Stimulated activated CD4-positive, alpha-beta T cell treated with anti-CD3 and anti-CD28 coated beads, Interleukin-1b, Interleukin-23, amount 100 ng/mL, for 1 hour (primary cell): ENCODE measurements at places on chromosomes 11 and 22.
A peak's percentile ranks its signal among the peaks of the same experiment; 100 is the strongest.

DNA sequence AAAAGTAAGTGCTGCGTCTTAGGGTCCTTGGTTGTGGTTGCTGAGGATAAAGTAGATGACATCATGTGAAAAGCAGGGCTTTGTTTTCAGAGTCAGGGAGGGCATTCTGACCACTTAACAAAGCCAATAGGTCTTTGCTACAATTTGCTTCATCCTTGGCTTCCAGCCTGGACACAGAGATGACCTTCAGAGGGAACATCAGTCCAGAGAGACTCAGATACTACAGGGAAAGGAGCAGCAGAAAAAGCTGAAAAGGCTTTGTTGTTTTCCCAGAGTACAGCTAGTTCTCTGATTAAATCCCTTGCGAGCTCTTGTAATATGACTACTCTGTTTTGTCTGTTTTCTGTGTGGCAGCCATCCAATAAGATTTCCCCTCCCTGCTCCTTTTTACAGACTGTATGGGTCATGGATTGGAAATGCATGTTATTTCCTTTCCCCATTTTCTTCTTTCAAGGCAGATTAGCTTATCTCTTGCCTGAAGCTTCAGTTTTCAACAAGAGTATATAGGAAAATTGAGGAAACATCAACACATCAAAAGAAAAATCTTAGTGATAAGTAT is 31.9 kb downstream of the ATG13 start:
- DNase-seq, result no peak

- DNase-seq, result no peak
These were observed 35.4 kb downstream of the NXPE2 start for GRCh38 chr11:114713756-114714155.

DNA sequence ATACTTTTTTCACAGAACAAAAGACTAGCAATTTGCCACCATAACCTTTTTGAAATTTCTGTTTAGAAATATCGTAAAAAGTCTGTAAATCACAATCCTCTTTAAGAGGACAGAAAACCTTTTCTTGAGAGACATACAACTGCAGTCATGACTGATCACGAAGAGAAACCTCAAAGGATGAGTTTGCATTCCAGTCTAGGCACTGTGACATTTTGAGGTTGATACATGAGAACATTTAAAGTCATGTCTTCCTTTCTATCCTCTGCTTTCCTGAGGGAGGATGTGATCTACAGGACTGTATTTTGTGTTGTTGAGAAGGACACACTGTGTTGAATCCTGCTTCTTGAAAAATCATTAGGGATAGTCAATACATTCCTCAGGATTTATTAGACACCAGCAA is 476.7 kb upstream of the CCDC179 start:
- no peak for DNase-seq

GRCh38 chr11:109667719-109668118 is 245.7 kb downstream of the C11orf87 start:
- no peak for DNase-seq

- no peak for DNase-seq
These were observed 89.5 kb upstream of the DDI1 start for GRCh38 chr11:103946793-103947545.

DNA sequence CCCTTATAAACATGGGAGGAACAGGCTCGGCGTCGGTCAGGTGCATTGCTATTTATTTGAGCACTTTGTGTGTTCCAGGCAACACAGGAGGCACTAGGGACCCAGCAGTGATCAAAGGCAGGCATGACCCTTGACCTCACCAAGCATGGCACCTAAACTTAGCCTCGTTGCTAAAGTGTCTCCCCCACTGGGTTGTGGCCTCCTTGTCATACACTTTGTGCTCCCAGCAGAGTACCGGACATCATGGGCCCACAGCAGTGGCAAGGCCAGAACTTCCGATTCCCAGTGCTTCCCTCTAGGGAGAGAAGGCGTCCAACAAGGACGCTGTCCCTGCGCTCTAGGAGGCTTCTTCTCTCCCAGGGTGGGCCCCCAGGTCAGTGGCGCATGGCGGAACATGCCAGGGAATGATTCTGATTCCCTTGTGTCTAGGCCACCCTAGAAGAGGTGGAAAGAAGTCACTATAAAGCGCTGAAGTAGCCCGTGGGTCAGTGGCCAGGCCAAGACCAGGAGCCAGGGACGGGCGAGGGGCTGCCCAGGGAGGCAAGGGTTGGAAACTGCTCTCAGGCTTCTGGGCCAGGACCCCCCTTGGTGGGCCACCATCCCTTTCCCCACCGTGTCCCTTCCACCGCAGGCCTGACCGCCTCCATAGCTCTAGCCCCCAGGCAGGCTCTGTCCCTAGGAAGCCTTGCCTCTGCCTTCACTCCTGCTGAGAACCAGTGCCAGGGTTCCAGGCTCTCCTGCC is 19.7 kb downstream of the TOM1 start:
- DNase-seq, result no peak

- DNase-seq, result peak; percentile 7
These were observed 67.7 kb downstream of the BCL2L13 start for GRCh38 chr22:17705951-17706900.

- DNase-seq, result no peak
These were observed 2.3 kb upstream of the ALKBH8 start for GRCh38 chr11:107567739-107568335.

- DNase-seq, result no peak
These were observed 1850.2 kb upstream of the RAG2 start for GRCh38 chr11:38448284-38448683.

DNA sequence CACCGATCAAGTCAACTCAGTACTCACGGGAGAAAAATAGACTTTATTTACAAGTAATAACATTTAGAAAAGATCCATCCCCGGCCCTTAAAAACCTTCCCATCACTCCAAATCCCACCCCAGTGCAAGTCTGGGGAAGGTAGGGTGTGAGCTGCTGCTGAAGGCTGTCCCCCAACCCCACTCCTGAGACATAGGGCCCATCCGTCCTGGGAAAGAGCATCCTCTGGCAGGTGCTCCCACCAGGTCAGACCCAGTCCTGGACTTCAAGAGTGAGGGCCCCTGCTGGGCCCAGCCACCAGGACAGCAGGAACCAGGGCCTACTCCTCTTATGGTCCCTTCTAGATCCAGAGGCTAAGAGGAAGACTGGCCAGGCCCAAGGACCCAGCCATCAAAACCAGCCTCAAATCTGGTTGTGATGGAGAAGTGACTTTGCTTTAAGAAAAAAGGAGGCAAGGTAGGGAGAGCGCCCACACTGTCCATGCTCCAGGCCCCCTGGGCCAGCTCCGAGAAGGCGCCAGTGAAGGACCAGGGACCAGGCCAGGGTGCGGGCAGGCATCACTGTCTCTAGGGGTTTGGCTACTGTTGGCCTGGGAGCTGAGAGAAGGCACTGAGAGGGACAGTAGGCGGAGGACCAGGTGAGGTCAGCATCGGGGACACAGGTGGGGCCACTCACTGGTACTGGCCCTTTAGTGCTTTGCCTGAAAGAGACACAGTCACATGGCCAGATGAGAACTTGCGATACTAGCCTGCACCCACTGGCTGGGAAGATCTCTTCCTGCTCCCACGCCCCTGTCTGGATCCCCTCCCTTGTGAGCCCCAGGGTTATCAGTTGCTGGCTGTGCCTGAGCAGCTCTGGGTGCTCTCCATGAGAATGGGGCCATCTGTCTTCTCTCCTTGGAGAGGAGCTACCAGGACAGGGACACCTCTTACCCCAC is 4.4 kb downstream of the IL18BP start:
- no peak for DNase-seq

DNA sequence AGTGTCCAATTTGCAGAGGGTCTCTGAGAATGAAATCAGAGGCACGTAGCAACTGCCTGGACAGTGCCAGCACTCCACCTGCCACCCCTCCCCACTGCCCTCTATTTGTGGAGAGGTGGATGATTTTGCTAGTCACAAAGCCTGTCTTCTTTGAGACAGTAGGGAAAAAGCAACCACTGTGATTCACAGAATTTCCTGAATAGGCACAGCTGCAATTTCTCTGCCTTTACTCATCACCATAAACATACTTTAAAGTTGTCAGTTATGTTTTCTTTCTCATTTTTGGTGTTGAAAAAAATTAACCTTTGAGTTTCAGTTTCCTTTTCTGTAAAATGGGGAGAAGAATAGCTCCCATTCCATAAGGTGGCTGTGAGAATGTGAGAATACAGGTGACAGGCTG is 134.3 kb downstream of the TEAD1 start:
- DNase-seq, result no peak

DNA sequence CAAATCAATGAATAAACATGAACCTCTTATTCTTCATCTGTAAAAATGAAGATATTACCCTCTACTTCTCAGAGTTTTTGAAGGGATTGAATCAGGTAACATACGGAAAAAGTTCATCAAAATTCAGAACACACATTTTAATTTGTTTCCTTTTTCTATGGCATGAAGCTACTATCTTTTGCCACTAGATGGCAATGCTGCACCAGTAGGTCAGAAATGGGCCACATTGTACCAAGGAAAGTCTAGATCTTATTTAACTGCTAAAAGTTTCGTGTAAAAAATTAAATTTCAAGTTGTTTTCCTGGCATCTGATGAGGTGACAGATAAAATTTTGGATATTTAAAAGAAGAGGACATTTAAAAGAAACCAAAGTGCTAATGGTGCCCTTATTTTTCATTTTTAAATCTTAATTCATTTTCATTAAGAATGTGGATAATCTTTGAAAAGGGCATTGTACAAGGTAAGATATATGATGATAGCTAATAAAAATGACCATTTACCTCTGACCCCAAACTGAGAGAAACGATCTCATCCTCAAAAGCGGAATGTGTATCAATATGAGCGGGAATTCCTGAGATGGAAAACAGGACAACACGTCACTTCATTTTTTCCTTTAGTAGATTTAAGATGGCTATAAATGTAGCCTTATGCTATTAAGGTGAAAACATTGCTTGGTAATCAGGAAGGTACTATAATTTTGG is 16.1 kb downstream of the ALKBH8 start:
- DNase-seq, result no peak

DNA sequence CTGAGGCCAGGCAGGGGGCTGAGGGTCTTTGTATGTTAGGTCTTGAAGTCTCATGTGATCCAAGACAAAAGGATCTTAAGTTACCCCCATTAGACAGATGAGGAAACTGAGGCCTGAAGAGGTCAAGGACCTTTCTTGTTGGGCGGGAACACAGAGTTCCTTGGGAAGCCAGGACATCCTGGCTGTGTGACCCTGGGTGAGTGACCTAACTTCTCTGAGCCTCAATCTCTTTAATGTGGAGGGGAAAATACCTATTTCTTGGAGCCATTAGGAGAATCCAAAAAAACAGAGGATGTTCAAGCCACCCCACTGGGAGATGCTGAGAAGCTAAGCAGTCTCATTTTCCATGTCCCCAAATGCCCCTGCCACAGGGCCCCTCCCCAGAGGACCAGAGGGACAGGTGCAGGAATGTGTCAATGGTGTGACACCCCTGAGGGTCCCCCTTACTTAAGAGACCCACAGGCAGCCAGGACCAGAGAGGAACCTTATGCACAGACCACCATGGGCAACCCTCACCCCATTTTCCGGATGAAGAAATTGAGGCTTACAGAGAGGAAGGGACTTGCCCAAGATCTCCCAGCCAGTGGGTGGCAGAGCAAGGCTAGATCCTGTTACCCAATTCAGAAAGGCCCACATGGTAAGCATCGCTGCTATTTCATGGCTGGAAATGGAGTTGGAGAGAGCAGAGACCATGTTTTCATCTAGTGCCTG is 8.0 kb downstream of the RAC2 start:
- no peak for DNase-seq

GRCh38 chr11:11010624-11011127 is 152.8 kb upstream of the ZBED5 start:
- DNase-seq, result no peak

- no peak for DNase-seq
These were observed 13.6 kb downstream of the FJX1 start for GRCh38 chr11:35631891-35632290.

- no peak for DNase-seq
These were observed 101.8 kb upstream of the GAL start for GRCh38 chr11:68582416-68583040.

- DNase-seq, result no peak
These were observed 721.2 kb downstream of the ETS1 start for GRCh38 chr11:127866109-127866508.

DNA sequence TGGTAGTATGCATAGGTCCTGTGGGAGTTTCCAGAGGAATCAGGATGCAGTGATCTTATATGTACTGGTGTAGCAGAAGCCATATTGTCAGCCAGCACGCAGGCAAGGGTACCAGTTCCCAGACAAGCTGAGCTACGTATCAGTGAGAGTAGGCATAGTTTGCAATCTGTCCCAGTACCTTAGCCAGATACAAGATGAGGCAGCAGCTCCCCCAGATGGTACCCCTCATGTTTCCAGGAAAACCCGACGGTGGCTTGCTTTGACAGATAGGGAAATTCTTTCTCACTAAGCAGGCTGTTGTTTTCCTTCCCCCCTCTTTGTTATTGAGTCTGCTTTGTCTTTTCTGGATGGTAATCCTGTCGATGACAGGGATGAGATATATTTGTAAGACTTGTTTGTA is 109.7 kb upstream of the RRM1 start:
- DNase-seq, result no peak

DNA sequence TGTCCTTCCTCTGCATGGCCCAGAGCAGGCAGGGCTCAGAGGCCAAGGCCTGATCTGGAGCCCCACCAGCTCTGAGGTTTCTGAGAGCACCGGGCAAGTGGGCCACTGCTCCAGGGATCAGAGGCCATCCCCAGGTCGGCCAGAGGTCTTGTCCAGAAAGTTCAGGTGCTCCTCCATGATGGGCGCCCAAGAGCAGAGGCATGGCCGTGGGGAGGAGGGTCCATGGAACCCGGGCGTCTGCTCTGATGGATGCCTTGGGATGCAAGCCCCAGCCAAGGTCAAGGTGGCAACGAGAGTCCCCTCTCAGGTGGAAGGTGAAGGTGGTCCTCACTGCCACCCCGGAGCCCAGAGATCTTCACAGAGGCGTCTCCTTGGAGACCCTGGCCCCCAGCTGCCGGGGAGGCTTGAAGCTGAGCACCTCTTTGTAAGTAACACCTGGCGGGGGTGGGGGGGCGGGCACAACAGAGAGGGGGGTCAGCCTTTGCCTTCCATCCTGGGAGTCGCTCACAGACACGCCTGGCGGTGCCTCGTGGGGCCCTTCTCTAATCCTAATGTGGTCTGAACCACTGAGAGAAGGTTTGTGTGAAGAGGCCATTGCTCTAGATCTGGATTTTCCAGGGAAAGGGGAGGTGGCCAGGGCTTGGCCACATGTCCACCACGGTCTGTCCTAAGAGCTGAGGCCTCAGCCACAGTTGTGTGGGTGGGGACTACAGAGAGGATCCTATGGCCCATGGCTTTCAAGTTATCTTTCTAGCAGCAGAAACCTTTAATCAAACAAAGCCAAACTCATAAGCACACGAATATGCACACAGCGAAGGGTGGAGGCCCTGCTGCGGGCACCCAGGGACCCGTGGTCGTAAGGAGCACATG is 2.2 kb upstream of the HDAC10 start:
- no peak for DNase-seq

- no peak for DNase-seq
These were observed 18.7 kb downstream of the POU2AF1 start for GRCh38 chr11:111360150-111361043.

- no peak for DNase-seq
These were observed 70.8 kb downstream of the BLID start for GRCh38 chr11:122045181-122045586.

DNA sequence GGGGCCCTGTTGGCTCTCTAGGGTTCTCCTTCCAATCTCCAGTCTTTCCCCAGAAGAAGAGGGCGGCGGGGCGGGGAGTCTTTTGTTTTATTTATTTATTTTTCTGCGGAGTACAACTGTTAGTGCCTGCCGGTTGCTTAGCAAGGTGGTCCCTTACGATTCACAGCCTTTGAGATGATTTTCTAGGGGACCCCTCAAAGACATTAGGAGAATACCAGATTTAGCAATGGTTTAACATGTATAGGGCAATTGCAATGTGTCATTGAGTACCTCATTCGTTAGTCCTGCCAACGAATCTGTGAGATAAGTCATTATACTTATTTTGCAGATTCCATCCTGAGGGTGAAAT is 307 bp upstream of the MRPL16 start:
- DNase-seq, result no peak

- DNase-seq, result peak; percentile 12
These were observed 91.6 kb downstream of the STIM1 start for GRCh38 chr11:3947061-3947460.
